ENCODE measurements at places on chromosomes 12 and 14.
A peak's percentile ranks its signal among the peaks of the same experiment; 100 is the strongest.

- no peak for DNase-seq
Measured at GRCh38 chr14:44388306-44388705, 118.8 kb downstream of the FSCB start.

GRCh38 chr14:49769581-49770211 is 1.7 kb downstream of the KLHDC2 start:
- DNase-seq, result no peak

DNA sequence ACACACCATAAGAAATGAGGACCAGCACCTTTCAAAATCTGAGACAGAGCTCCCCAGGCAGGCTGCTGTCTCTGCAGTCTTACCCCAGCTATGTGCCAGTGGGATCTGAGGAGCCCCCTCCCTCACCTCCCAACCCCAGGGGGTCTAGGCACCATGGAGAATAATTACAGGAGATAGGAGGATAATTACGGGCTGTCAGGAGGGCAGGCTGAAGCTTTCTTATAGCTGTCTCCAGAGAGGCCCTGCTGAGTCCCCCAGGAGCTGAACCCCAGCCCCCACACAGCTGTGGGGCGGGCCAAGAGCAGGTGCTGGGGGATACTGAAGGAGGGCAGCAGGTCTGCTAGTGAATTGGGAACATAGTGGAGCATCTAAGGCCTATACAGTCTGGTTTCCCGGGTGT is 6.8 kb downstream of the CPNE6 start:
- no peak for DNase-seq

DNA sequence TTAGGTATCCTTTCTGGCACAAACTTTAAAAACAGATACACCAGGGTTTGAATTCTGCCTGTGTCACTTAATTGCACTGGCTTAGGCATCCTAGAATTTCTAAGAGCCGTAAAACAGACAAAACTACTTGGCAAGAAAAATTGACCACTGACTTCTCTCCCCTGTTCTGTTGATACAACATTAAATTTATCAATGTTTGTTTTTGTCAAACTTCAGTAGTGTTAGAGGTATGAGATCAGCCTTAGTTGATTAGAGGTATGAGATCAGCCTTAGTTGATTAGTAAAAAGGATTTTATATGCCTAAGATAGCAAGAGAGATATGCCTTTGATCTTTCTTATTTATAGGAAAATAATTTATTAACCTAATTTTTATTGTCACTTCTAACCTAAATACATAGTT is 283.2 kb downstream of the FBXL14 start:
- DNase-seq, result no peak

- no peak for DNase-seq
Measured at GRCh38 chr14:75533791-75534555, 11.7 kb downstream of the BATF start.

- no peak for DNase-seq
Measured at GRCh38 chr12:19588951-19589350, 149.7 kb downstream of the AEBP2 start.

GRCh38 chr12:123268850-123269249 is 2.8 kb downstream of the CDK2AP1 start:
- peak; percentile 49 for DNase-seq

GRCh38 chr12:88182416-88182815 is 40.3 kb downstream of the TMTC3 start:
- DNase-seq, result no peak

GRCh38 chr12:104930388-104931326 is 27.4 kb downstream of the SLC41A2 start:
- DNase-seq, result no peak

- DNase-seq, result no peak
Measured at GRCh38 chr12:74896186-74896585, 313.5 kb downstream of the KCNC2 start.

- DNase-seq, result peak; percentile 89
Measured at GRCh38 chr12:53052419-53053217, 2.8 kb downstream of the TNS2 start.

DNA sequence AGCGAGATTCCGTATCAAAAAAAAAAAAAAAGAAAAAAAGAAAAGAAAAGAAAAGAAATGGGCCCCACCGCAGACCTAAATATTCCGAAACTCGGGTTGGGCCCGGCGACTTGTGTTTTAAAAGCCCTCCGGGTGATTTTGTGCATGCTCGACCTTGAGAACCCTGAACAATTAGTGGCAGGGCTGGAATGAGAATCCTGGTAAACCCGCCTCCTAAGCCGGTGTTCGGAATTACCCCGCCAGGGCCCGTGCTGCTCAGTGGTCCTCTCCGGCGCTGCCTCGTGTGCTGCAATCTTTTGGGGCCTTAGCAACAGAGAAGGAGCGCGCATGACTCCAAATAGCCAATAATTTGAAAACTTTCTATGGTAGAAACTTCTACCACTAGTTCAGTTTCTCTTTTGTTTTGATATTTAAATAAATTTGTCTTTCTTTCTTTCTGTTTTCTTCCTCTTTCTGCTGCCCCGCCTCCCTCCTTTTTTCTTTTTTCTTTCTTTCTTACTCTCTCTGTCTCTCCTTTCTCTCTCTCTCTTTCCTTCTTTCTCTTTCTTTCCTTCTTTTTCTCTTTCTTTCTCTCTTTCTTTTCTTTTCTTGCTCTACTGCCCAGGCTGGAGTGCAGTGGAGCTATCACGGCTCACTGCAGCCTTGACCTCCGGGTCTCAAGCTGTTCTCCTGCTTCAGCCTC is 1.5 kb upstream of the GALNT6 start:
- no peak for DNase-seq

DNA sequence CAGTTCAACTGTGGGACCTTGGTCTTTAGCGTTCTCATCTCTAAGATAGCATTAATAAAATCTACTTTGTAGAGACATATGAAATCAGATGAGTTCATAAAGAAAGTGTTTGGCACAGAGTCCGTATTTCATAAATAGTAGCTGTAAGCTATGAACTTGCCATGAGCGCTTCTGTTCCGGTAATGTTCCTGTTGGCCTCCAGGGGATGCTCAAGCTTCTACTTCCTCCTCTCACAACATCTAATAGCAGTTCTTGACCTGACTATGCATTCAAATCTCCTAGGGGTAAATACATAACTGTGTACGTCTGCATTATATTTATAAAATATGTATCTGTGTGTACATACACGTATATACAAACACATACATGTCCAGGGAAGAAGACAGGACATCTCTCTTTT is 288.2 kb upstream of the TMPO start:
- DNase-seq, result no peak

DNA sequence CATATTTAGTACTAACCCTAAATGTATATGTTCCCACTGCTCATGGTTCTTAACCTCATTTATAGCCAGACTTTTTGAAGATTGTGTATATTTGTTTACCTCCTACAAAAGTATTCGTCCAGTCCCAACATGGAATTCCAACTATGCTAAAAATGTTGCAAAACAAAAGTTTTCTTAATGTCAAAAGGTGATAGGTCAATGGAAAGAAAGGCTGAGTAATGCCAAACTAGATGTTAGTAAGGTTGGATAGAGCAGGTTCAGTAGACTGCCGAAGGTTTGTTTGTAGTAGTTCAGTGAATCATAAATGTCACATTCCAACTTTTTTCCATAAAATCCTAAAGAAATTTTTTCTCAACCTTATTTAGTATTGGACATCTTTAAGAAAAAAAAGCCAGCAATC is 874.5 kb downstream of the FLRT2 start:
- no peak for DNase-seq

GRCh38 chr12:6774499-6775062 is 2.3 kb downstream of the LAG3 start:
- no peak for DNase-seq

DNA sequence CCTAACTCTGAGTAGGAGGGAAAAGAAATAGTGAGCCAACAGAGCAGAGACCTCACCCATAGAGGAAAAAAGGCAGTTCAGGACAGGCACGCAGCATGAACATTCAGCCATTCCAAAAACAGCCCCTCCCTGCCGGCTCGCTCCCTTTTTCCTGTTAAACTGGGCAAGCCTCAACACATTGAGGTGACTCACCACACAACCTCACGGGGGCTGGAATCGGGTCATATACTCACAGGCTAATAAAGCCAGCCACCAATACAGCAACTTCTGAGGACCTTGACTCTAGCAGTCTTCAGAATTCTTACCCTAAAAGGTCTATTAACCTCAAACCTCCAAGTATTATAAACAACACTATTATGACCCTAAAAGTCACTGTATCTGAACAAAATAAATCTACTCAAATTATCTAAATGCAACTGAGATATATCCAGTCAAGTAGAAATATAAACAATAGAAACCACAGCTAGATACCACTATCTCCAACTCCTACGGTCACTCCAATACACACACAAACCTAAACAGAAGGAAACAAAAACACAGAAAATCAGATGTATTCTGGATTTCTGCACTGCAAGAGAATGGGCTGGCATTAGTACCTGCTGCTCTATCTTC is 6.3 kb downstream of the YBX3 start:
- peak; percentile 61 for DNase-seq

DNA sequence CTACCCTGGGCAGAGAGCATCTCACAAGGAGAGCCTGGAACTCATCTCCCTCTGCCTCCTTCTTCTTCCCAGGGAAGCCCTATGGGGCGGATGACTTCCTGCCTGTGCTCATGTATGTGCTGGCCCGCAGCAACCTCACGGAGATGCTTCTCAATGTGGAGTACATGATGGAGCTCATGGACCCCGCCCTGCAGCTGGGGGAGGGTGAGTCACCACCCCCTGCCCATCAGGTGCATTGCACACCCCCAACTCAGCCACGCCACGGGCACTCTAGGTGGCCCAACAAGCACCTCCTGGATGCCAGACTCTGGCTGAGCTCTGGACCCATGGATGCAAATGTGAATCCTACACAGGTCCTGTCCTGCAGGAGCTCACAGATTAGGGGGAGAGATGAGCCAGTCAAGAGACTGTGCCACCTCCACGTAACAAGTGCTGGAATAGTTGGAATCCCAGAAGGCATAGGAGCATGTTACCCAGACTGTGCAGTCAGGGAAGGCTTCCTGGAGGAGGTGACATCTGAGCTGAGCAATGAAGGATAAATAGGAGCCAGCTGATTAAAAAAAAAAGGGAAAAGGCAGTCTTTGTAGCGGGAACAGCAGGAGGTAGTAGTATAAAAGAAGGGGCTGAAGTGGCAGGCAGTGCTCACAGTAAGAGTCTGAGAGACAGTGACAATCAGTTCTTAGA is 71.9 kb downstream of the LGMN start:
- no peak for DNase-seq

DNA sequence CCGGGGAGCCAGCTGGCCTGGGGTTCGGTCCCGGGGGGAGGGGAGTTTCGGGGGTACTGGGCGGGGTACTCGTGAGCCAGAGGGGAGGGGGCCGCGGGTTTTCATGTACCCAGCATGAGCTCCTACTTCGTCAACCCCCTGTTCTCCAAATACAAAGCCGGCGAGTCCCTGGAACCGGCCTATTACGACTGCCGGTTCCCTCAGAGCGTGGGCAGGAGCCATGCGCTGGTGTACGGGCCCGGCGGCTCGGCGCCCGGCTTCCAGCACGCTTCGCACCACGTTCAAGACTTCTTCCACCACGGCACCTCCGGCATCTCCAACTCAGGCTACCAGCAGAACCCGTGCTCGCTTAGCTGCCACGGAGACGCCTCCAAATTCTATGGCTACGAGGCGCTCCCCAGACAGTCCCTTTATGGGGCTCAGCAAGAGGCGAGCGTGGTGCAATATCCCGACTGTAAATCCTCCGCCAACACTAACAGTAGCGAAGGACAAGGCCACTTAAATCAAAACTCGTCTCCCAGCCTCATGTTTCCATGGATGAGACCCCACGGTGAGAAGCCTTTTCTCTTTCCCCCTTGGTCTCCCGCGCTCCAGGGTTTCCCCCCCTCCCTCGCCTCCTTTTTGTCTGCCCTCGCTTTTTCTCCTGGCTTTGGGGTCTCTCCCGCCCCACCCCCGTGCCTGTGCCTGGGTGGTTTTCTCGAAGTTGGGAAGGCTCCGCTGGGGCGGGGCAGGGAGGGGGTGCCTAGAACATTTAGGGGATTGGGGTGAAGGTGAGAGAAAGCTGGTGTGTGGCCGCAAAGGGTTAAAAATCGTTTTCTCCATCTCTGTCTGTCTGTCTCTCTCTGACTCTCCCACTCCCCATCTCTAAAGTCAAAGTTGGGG is 627 bp downstream of the HOXC8 start:
- no peak for DNase-seq

DNA sequence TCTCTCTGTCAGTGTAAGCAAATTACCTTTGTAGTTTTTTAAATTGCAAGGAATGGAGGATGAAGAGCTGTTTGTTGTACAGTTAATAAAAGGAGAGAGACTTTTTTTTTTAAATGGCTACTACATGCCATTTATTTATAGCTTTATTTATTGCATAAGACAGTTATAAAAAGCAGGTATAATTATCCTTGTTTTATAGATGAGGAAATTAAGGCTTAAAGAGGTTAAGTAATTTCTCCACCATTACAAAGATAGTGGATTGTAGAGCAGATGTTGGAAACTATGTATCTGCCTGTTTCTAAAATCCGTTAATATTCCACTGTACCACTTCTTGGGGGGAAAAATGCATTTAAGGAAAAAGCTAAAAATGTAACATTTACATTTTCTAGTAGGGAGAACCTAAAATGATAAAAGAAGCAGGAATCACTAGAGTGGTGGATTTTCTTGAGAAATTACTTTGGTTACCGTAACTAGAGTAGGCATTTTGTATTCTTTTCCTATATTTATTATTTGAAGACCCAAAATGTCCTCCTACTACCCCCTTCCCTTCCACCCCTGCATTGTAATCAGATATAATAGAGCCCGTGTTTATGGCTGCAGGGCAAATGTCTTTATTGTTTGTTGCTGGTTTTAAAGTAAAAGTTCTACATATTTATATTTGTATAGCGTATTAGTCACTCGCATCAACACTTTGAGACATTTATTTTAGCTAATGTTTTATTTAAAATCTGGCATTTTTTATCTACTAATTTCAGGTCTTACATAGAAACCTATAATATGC is 2.3 kb downstream of the SNAPC1 start:
- DNase-seq, result no peak

DNA sequence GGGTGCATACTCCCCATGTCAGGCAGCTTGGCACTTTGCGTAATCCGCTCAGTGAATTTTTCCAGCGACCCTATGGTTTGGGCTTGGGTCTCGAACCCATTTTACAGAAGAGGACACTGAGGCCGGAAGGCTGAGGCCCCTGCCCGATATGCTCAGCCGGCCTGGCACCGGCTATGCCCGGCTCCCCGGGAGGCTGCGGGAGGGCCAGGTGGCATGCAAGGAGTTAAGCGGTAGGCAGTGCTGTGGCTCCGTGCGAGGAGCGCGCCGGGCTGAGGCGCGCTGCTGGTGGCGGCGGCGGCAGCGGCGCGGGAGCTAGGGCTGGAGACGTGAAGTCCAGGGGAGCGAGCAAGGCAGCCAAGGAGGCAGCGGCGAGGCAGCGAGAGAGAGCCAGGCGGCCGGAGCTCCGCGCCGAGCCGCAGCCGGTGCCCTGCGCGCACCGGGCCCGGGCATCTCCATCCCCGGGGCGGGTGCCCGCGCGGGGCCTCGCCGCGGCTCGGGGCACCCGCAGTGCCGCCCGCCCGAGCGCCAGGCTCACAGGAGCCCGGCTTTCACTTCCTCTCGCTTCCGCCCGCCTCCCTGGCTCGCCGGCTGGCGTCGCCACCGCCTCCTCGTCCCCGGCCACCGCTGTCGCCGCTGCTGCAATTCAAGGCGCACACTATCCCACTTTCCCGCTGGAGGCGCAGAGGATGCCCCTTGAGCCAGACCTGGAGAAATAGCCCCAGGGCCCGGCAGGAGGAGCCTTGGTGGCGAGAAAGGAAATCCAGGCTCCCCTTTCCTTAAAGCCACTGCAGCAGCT is at the start of gene WSCD2:
TSS of gene WSCD2 (plus strand) at position 272 of the 796 bp plus-strand sequence. CDS start 66,545 bp downstream, outside the sequence.
- peak; percentile 52 for DNase-seq
